ENCODE measurements at places on chromosomes 4 and X.

DNA sequence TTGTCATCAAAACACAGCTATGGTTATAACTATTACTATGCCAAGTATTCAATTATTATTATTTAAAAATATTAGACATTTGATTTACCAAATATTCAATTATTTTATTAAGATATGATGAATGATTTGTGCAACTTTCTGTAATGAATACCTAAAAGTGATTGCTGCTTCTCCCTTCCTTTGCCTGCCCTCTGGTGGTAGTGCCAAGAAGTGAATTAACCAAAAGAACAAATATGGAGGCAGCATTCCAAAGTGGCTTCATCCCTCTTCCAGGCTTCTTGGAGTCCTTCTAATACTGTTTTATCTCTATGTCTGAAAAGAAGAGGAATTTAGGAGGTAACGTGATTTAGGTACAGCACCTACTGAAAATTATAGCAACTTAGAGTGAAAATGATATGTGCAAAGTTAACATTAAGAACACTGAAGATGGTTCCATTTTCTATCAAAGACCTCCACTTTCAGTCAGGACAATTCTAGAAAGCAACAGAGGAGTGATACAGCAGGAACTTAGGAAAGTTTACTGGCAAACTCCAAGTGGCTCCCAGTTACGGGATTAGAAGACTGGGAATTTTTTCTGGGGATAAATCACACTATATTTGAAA lies 43.0 kb downstream of the ENPEP start:
- DNase-seq = peak; percentile 62

- no peak for DNase-seq
Measured at GRCh38 chrX:69238114-69238886, 73.0 kb upstream of the PJA1 start.

DNA sequence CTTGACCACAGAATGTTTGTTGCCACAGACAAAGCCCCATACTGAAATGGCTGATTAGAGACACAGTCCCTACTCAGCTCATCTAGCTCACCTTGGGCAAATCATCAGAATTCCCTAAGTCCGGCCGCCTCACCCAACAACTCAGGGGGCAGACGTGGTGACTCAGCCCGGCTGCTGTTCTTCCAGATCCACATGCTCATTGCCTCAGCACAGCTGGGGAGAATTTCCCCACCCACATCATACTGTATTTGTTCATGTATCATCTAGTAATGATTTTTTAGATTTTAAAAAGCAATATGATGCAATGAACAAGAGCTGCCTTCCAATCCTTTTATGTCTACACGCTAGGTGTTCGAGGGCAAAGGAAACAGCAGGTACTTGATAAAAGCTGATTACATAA lies 333.8 kb upstream of the TENM3 start:
- peak; percentile 1 for DNase-seq

DNA sequence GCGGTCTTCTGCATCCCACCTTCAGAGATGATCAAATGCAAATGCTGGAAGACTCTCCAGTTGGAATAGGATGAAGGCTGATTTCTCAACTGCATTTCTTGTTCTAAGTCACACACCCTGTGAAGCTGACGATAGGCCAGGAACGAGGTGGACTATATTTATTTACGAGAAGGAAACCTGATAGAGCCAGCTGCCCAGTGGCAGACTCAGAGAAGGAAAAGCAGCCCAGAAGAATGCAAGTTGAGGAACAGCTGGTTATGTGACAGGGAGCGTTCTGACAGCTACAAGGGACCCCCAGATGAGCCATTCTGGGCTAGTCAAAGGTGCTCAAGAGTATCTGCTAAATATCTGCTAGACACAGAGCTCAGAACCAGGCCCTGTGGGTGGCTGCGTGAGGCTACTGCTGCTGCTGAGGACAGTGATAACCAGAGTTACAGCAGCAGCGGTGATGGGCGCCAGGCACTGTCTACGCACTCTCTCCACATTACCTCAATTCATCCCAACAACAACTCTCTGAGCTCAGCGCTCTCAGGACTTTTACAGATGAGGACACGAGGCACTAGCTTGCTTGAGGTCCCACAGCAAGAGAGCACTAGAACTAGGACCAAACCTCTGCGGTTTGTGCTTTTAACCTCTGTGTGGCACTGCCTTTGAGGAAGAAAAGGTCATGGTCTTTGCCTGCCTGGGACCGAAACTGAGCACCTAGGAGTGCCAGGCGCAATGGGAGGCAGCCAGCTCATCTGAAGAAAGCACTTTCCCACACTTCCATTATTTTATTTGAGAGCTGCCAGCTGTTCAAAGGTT lies 69.0 kb downstream of the GATB start:
- DNase-seq = no peak

DNA sequence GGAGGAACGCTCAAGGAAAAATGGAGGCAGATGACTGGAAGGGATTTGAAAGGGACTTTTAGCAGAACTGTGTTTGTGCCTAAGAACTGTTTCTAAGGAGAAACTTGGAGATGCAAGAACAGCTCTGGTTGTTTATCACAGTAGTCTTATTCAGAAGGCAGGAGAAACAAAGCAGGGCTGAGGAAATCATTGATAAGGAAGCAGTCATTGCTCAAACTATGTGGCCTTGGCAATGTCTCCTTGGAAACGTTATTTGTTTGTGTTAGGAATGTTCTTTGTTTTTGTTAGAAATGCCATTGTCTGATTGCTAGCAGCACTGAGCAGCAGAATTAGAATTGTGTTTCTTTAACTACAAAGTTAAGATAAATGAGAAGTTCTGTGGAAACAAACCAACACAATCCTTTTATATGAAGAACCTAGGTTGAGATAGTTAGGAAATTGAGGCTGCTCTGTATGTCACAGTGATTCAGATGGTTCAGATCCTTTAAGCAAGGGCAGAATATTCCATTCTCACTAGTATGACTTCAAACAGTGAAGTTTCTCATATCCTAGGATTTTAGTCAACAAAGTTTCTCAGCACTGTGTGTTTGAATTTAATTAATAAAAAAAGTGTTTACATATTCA lies 1191.3 kb upstream of the IGFBP7 start:
- no peak for DNase-seq

- DNase-seq = peak; percentile 68
Measured at GRCh38 chr4:18051281-18051680, 29.7 kb upstream of the LCORL start.

DNA sequence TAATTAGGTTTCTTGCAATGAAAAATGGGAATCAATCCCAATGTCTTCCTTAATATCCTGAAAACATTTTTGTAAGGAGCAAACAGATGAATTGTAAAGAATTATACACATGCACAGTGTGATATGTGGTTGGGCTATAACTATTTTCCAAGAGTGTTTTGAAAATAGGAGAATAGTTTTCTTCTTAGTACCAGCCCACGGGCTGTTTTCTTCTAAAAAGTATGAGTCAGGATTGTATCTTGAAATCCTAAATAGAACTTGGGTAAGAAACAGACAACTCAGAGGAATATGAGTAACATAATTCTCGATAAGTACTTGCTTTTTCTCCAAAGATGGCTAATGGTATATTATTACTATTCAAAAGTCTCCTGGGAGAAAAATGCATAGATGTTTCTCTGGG lies 136.7 kb downstream of the MAGEC2 start:
- peak; percentile 0 for DNase-seq

- no peak for DNase-seq
Measured at GRCh38 chr4:10743357-10743756, 58.8 kb upstream of the CLNK start.

- DNase-seq = peak; percentile 75
Measured at GRCh38 chrX:103774070-103774642, 2.5 kb upstream of the PLP1 start.

GRCh38 chr4:38691251-38692008 lies 27.4 kb downstream of the KLF3 start:
- peak; percentile 74 for DNase-seq

DNA sequence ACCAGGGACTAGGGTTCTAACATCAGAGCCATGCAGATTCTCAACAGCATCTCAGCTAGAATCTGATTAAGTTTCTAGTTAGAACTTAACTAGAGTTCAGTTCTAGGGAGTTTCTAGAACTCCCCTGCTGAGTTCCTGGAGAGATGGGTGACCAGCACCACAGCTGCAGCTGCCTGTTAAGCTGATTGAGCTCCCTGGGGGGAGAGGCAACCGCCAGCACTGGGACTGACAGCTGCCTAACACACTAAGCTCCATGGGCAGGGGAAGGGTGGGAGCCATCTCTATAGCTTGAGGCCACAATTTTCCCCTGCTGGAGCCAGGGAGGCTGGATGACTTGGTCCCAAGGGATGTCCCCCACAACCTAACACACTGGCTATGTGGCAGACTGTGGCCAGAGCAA lies 84.2 kb downstream of the CHIC1 start:
- no peak for DNase-seq

DNA sequence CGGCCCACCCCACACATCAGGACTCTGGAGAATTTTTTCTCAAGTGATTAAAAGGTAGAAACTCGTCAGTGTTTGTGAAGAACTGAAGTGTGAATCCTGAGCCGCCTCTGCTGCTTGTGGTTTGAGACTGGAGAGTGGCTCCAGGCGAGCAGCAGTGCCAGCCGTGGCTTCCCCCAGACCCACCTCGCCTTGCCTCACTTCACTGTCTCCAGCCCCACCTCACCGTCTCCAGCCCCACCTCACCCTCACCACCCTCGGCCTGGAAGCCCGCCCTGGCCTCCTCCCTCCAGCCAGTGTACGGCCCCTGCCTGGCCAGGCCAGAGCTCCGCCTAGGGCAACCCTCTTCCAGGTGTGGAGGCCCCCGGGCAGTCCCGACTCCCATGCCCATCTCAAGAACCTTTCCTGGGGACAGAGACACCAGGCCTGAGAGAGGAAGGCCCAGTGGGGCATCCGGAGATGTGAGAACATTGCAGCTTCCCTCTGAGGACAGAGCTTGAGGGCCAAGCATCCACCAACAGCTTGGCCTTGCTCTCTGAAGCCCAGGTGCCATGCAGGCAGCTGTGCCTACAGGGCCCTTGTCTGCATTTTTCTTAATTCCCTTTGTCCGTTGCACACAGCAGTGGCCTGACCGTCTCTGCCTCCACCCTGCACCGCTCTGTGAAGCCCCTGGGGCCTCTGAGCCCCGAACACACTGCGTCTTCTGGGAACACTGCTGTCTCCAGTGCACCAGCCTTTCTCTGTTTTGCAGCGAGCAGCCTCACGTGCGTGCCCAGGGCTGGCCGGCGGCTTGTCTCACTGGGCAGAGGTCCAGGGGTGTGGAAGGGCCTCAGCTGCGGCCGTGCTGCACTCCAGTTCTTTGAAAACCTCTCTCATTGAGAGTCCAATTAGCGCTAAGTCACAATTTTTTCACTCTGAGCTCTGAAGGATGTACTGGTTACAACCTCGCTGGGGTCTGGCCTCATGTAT lies 13.8 kb downstream of the SH3BP2 start:
- peak; percentile 93 for DNase-seq

- no peak for DNase-seq
Measured at GRCh38 chr4:48944252-48944651, 37.7 kb upstream of the OCIAD2 start.

GRCh38 chr4:101218894-101219293 lies 128.4 kb downstream of the PPP3CA start:
- DNase-seq = no peak

- DNase-seq = no peak
Measured at GRCh38 chr4:41874398-41874797, 60.8 kb upstream of the TMEM33 start.

DNA sequence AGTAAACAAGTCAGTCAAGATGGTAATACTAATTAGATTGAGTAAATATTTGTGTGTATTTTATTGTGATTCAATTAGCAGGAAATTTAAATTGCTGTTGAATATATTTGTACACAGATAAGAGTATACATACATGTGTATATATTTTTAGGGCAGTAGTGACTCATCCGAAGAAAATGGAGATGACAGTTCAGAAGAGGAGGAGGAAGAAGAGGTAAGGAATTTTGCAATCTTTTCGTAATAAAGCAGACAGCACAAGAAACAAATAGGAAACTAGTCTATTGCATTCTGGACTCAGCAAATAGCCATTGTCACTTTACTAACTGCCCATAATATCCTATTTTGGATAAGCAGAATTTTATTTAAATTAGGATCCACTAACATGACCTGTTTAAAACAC lies 6.6 kb downstream of the IBSP start:
- DNase-seq = peak; percentile 50

GRCh38 chr4:182978152-182978827 lies 61.1 kb upstream of the DCTD start:
- no peak for DNase-seq

GRCh38 chrX:97563531-97564133 lies 679.9 kb downstream of the RPA4 start:
- DNase-seq = peak; percentile 13

DNA sequence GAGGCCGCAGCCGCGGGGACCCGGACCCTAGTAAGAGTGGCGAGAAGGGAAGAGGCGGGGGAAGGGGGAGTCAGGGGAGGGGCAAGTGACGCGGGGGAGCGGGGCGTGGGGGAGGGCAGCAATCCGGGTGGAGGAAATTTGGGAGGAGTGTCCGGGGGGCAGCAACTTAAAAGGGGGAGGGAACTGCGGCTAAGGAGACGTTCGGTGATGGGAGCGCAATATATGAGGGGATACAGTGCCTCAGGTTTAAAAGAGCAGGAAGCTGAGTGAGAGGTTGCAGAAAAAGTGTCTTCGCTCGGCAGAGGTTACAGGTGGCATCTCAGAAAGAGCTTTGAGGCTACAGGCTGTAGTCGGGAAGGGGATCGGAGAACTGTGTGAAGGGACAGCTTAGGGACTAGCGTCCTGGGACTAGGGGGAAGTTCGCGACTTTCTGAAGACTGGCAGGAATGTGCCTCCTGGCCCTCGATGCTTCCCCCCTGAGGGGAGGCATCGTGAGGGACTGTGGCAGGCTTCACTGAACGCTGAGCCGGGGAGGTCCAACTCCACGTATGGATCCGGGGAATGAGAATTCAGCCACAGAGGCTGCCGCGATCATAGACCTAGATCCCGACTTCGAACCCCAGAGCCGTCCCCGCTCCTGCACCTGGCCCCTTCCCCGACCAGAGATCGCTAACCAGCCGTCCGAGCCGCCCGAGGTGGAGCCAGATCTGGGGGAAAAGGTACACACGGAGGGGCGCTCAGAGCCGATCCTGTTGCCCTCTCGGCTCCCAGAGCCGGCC lies 519 bp downstream of the FOXO4 start:
- DNase-seq = peak; percentile 24

DNA sequence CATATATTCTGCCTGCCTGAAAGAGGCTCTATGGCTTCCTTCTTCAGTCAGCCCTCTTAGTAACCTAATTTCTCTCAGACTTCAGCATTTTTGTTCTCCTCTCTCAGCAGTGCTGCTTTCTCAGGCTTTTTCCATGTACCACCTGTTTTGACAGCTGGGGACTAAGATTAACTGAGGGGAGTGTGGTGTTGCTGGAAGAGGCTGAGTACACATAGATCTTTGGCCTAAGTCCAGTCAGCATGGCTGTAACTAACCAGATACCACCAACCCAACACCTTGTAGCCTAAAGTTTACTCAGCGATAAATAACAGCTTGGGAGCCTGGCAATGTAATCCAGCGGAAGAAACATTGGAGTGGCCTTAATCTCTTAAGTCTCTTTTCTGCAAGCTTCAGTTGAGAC lies 85.5 kb downstream of the RTL3 start:
- DNase-seq = no peak

GRCh38 chrX:47264483-47265173 lies 31.8 kb downstream of the USP11 start:
- peak; percentile 46 for DNase-seq

GRCh38 chr4:142314686-142315085 lies 531.4 kb downstream of the INPP4B start:
- DNase-seq = no peak

- peak; percentile 88 for DNase-seq
Measured at GRCh38 chrX:67787196-67787595, 243.4 kb downstream of the AR start.

Data from foreskin fibroblast (primary cell).